Progenitor cell of endocrine pancreas (in vitro differentiated cells): ENCODE measurements at places on chromosomes 4 and X.

- no peak for DNase-seq
Measured at GRCh38 chr4:98566361-98567008, 91.9 kb downstream of the TSPAN5 start.

DNA sequence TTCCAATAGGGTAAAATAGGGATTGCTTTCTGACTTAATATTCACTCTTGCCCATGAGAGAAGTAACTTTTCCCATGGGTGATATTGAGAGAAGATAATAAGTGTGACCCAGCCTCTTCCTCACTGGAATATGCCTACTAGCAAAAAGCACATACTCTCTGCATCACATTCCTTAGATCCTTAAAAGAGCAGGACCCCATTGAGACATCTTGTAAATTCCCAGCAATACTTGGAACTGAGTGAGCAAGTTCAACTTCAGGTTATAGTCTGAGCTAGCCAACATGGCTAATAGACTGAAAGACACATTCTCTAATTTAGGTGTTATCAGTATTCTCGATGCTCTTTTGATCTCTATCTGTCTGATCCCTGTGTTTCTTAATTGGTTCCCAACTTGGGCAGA is 1372.3 kb downstream of the STIM2 start:
- DNase-seq, result no peak

- no peak for DNase-seq
Measured at GRCh38 chr4:16897991-16898827, at the start of gene LDB2. LDB2 (minus strand) TSS chr4:16898645.

DNA sequence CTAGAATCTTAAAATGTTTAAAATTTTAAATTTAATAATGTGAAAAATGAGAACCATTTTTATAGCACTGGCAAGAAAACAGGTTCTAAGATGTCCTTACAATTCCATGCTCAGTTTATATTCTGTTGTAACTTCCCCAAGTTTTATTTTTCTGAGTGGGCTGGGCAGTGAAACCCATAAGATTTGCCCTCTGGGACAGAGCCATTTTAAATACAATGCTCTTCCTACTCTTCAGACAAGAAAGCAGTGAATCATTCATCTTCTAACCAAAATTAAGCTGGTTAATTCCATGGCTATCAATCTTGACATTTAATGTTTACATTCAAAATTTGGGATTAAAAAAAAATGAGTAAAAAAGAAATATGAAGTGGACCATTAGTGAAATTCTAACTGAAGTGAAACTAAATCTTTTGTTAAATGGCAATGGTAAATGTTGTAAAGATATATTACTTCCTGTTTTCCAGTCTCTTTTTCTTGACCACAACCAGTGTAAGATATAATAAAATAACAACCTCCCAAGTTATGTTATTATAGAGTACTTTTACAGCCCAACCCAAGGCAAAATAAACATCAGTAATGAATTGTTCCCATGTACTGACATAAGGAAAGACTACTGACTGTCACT is 37.2 kb upstream of the PTPN13 start:
- DNase-seq, result no peak

GRCh38 chr4:139800082-139800481 is 134.5 kb downstream of the MGST2 start:
- DNase-seq, result no peak
